ENCODE measurements at places on chromosomes 4 and X.

GRCh38 chr4:73341454-73341853 lies 62.6 kb upstream of the ALB start:
- no peak overlapping the region for H3K4me3 ChIP-seq
- no peaks in the 10 kb centered on the region for H3K36me3 ChIP-seq
- no peaks in the 10 kb centered on the region for H3K4me1 ChIP-seq
- DNase-seq = no peak
- H3K27ac ChIP-seq = no peak overlapping the region

DNA sequence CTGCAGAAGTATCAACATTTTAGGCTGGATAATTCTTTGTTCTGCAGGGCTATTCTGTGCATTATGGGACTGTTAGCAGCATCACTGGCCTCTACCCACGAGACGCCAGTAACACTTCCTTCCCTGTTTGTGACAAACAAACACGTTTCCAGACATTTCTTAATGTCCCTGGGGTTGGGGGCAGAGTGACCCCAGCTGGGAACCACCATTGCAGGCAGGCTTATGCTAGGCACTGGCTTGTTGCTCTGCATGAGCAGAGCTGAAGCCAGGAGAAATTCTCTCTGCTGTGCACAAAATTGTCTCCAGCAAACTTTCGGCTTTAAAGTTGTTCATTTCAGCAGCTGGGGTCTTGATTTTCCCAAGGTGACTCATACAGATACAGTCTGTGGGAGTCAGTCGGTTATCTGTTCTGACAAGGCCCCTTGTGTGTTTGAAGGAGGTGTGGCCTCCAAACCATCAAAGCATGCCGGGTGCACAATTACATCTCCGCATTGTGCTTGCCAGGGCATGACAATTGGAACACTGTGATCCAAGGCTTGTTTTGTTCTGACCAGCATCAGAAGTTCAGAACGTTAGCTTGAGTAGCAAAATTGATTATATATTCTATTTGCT lies 156.4 kb upstream of the BOD1L1 start:
- no peak overlapping the region for H3K4me3 ChIP-seq
- no peaks in the 10 kb centered on the region for H3K27me3 ChIP-seq
- no peaks in the 10 kb centered on the region for H3K4me1 ChIP-seq
- no peak for DNase-seq
- no peaks in the 10 kb centered on the region for H3K36me3 ChIP-seq

- no peaks in the 10 kb centered on the region for H3K4me1 ChIP-seq
- no peak for DNase-seq
- H3K27me3 ChIP-seq = no peaks in the 10 kb centered on the region
- no peaks in the 10 kb centered on the region for H3K36me3 ChIP-seq
- H3K27ac ChIP-seq = no peak overlapping the region
- H3K4me3 ChIP-seq = no peak overlapping the region
These were observed 69.0 kb downstream of the MRPL1 start for GRCh38 chr4:77931452-77932135.

- no peaks in the 10 kb centered on the region for H3K4me1 ChIP-seq
- no peak for DNase-seq
- H3K36me3 ChIP-seq = no peaks in the 10 kb centered on the region
- no peak overlapping the region for H3K4me3 ChIP-seq
- H3K27me3 ChIP-seq = no peaks in the 10 kb centered on the region
These were observed 111.6 kb upstream of the PTPN13 start for GRCh38 chr4:86482306-86483172.

DNA sequence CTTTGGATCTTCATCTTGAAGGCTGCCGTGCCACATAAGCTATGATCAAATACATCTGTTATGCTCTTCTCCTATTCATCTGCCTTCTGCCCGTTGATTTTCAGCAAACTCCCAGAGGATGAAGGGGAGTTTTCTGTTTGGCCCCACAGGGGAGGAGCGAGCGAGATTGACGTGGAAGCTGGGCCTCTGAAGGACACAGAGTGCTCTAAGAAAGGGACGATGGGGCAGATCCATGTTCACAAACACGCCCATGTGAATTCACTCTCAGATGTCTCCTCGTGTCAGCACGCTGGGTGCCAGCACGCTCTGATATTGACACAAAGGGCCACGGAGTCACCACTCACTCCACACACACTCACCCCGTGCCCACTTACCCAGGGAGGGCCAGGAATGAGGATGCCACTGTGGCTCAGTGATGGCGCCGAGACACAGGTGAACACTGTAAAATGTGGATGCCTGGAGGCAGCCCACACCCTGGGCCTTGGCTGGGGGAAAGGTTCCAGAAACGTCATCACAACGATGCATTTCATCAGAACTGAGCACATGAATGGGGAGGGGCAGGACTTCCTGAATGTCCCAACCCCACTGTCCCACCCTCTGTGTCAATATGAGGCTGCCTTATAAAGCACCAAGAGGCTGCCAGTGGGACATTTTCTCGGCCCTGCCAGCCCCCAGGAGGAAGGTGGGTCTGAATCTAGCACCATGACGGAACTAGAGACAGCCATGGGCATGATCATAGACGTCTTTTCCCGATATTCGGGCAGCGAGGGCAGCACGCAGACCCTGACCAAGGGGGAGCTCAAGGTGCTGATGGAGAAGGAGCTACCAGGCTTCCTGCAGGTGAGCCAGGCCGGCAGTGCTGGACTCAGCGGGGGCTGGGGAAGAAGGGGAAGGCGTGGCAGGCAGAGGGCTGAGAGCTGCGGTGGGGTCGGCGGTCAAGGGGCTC lies at the start of gene S100P:
Gene S100P, plus strand, starts transcription at position 648 of the 946 bp plus-strand sequence. Its CDS starts 55 bp downstream, at position 703.
- no peak within 1 kb of the TSS for H3K4me3 ChIP-seq
- H3K27ac ChIP-seq = no peak within 1 kb of the TSS
- H3K4me1 ChIP-seq = peaks cover 32% of the 10 kb centered on the region
- no peak for DNase-seq
- no peaks in the 10 kb centered on the region for H3K36me3 ChIP-seq
- H3K27me3 ChIP-seq = no peaks in the 10 kb centered on the region

GRCh38 chrX:35406386-35406785 lies 391.8 kb upstream of the MAGEB16 start:
- DNase-seq = no peak
- H3K4me1 ChIP-seq = no peaks in the 10 kb centered on the region
- H3K27me3 ChIP-seq = no peaks in the 10 kb centered on the region

DNA sequence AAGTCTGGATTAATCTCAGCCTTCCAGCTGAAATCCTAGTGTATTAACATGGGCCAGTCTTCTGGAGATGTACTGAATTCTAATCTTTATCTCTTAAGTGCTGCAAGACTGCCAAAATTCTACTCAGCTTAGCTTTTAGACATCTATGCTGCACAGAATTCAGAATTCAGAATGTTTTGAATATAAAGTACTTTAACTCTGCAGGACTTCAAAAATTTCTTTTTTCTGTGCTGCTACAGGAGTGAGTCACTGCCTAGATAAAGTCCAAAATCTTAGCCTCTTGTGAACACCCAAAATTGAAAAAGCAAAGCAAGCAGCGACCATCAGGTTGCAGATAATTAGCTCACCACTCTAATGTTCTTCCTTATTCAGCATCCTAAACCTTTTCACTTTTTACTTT lies 1092.6 kb upstream of the PCDH10 start:
- no peak overlapping the region for H3K27ac ChIP-seq
- H3K4me3 ChIP-seq = no peak overlapping the region
- H3K27me3 ChIP-seq = no peaks in the 10 kb centered on the region
- H3K4me1 ChIP-seq = no peaks in the 10 kb centered on the region
- H3K36me3 ChIP-seq = no peaks in the 10 kb centered on the region
